ENCODE measurements at places on chromosomes 13 and 19.

DNA sequence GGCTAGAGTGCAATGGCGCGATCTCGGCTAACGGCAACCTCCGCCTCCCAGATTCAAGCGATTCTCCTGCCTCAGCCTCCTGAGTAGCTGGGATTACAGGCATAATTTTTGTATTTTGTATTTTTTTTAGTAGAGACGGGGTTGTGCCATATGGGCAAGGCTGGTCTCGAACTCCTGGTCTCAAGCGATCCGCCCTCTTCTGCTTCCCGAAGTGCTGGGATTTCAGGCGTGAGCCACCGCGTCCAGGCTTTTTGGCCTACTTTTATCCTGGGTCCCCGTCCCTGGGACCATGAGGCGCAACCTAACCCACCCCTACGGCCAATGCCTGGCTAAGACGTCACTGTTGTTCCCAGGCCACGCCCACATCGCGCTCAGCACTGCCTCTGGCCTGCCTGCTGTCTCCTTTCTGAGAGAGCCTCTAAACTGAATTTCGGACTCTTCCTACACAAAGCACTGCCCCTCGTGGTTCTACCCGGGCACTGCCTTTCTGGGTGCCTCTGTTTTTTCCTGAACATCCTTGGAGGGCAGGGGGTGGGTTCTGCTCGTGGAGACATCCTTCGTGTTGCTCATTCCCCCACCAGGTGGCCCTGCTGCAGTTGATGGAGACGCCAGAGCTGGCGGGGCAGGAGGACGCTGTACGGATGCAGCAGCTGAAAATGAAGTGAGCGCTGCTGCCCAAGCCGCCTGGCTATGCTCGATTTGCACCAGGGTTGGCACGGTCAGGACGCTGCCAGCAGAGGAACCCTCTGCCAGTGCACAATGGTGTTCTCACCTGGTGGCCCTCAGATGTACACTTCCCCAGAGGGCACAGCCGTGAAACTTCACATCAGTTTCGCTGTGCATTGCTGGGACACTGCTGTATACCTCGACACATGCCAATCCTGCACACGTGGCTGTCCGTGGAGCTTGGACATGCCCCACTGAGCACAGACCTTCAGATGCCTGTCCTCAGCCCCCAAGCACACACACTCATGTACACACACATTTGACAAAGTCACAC, 2.0 kb downstream of the REX1BD start:
- DNase-seq: no peak

GRCh38 chr19:39727070-39727800, 10.6 kb downstream of the CLC start:
- DNase-seq: no peak

DNA sequence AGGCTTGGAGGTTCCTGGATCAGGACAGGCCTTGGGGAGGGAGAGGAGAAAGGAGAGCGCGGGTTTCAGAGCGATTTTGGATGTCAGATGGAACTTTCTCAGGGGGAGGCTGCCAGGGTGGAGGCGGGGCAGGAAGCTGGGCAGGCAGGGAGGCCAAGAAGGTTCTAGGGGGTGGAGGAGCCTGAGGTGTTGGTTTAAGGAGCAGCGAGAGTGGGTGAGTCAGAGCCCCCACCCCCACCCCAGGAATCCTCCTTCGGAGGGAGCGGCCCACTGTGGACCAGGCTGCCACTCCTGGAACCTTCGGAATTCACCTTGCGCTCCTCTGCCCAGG, 15.9 kb upstream of the NOP53 start:
- DNase-seq: peak; percentile 41

- DNase-seq: no peak
These were observed 29.7 kb upstream of the ZNF681 start for GRCh38 chr19:23788411-23788810.

DNA sequence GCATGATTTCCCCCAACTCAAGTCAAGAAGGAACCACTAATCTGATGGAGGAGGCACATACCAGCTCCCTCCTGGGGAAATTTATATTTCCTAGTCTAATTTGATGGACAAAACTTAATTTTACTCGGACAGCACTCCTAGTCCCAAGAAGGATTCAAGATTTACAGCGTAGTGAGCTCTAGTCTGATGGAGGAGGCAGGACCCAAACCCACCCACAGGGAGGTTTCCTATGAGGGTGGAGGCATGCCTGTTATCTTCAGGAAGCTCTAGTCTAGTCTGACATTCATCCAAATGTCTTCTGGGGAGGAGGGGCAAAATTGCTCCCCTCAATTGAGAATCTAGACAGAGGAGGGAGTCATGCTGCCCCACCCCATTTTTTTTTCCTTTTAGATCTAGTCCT, 10.4 kb upstream of the BCL3 start:
- no peak for DNase-seq

- no peak for DNase-seq
These were observed 6.5 kb upstream of the CASP14 start for GRCh38 chr19:15042826-15043225.

DNA sequence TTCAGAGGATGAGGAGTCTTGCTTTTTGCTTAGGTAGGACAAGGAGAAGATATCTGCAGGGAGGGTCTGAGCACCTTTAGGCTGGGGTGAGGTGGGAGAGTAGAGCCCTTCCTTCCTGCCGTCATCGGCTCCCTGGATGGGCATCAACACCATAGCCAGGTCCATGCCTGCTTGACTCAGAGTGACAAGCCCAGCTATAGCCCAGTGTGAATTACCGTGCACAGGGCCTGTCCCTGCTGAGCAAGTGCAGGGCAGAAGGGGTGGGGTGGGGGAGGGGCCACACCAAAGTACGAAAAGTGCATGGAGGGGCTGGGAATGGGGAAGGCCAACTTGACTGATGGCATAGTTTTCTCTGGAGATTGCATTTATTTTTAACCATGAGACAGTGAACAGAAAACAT, 30.3 kb upstream of the RNF113B start:
- no peak for DNase-seq

DNA sequence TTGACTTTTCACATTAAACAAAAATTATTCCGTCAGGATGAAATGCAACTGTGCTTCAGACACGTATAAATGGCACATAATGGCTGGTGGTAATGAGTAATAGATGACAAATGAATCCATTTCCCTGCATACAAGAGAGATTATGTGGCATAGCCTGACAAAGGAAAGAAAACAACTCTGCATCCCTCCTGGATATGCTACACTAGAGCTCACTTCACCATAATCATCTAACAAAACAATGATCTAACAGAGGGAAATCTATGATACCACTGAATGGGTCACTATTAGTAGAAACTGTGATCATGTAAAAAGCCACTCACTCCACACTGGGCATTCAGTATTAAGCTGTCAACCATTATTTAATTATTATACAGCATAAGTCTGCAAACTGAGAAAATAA, 1498.4 kb downstream of the EFNB2 start:
- no peak for DNase-seq

- no peak for DNase-seq
These were observed 10.7 kb downstream of the ELF1 start for GRCh38 chr13:41008349-41008980.

GRCh38 chr13:102679449-102680132, 15.3 kb downstream of the METTL21C start:
- no peak for DNase-seq

- no peak for DNase-seq
These were observed 2.3 kb downstream of the PLPP2 start for GRCh38 chr19:288911-289310.

DNA sequence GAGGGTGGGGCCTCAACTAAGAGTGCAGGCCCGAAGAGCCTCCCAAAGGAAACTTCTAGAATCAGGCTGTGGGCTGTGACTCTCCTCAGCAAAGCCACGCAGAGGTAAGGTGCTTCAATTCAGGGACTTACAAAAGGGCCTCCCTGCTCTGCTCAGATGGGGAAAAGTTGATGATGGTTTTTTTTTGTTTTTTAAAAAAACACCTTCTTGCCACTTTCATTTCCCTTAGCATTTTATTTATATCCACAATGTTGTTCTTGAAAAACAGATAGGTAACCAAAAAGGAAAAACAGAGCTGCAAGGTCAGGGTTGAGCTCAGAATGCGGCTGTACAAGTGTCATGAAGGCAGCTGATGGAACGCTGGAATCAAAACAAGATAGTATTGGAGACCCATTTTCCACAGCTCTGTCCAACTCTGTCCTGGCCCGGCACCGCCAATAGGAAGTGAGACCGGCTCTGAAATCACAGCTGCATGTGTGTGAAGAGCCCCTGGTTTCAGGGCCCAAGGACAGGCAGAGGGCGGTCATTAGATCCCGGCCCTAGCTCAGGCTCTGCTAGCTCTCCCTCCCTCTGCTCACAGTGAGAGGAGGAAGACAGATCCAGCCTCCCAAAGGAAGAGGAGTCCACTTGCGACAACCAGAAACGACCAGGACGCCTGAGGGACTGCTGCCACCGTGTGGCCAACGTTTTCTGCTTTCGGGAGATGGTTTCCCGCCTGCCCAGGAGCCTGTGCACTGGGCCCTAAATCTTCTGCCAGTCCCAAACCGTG, 58.3 kb downstream of the KLF2 start:
- peak; percentile 60 for DNase-seq

GRCh38 chr19:13051557-13052165, 51.0 kb downstream of the LYL1 start:
- DNase-seq: no peak

- DNase-seq: no peak
These were observed 11.7 kb downstream of the RFX2 start for GRCh38 chr19:6098574-6098973.

- no peak for DNase-seq
These were observed 422 bp upstream of the ZNF575 start for GRCh38 chr19:43532571-43532961.

DNA sequence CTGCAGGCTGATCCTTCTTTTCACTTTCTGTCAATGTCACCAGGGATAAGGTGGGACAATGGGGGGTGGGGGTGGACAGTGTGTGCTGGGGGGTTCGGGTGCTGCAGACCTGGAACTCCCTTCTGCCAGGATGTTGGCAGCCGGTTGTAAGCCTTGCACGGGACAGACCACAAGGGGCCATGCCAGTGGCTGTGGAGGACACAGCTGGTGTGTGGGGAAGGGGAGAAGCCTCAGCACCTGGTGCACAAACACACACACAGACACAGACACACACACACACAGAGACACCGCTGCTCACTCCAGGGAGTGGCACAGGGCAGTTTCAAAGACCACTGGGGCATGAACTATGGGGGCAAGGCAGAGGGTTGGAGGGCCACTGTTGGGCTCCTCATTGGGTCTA, 3.6 kb downstream of the F2RL3 start:
- DNase-seq: no peak

DNA sequence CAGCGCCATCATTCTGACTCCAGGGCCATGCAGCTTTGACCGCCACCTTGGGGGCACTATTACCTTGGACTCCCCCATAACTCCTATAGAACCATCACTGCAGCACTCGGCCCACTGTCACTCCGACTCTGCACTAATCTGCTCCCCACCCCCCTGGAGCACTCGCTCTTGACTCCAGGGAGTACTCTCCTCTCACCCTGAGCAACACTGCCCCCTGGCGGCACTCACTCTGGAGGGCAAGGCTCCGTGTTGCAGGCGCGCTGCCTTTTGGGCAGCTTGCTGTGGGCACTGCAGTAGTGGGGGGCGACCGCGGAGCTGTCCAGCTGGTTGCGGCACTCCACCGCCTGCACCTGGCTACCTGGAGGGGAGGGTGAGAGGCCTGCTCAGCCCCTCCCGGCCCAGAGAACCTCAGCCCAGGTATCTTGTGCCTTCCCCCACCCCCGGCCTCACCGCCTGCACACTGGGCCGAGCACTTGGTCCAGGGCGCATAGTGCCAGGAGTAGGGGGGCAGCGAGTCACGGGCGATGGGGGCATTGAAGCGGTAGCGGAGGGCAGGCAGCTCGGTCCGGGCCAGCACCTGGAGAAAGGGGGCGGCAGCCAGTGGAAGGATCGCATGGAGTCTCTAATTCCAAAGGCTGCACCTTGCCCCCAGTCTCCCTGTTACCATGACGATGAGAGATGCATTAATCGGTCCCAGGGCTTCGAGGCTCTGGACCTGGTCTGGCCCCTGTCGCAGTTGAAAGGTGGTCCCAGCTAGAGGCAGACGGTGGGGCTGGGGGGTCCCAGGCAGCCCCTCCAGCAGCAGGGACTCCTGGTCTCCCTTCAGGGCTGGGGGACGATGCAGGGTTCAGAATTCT, 8.9 kb upstream of the MYO1F start:
- no peak for DNase-seq

DNA sequence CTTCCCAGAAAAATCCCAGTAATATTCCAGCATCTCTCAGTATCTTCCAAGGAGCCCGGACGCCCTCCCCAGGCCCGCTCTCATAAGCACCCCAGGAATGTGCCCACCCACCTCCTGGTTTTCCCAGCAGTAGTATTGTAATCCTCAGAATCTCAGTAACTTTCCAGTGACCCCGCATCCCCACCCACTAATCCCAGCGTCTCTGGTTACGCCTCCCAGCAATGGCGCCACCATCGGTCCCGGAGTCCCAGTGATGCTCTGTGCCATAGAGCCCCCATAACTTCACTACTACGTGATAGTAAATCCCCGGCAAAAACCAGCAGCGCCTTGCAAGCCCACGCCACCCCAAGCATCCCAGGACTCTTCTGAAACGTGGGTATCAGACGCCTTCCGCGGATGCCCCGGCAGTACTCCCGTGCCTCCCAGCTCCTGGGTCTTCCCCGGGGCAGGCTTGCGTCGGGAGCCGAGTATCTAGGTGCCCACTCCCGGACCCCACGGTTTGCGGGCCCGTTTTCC, 928 bp upstream of the PNPLA6 start:
- peak; percentile 73 for DNase-seq

- no peak for DNase-seq
These were observed 24.6 kb upstream of the CCDC124 start for GRCh38 chr19:17908244-17908643.

- no peak for DNase-seq
These were observed 61.1 kb upstream of the HMGB1 start for GRCh38 chr13:30526612-30527495.

GRCh38 chr13:111667757-111668156, 347.3 kb downstream of the TEX29 start:
- DNase-seq: no peak

- peak; percentile 39 for DNase-seq
These were observed 54.7 kb upstream of the WASF3 start for GRCh38 chr13:26502826-26503225.

GRCh38 chr19:53076984-53077383, 26.2 kb downstream of the ZNF160 start:
- DNase-seq: peak; percentile 20

GRCh38 chr13:50282016-50282415, 266.8 kb downstream of the KCNRG start:
- DNase-seq: no peak

DNA sequence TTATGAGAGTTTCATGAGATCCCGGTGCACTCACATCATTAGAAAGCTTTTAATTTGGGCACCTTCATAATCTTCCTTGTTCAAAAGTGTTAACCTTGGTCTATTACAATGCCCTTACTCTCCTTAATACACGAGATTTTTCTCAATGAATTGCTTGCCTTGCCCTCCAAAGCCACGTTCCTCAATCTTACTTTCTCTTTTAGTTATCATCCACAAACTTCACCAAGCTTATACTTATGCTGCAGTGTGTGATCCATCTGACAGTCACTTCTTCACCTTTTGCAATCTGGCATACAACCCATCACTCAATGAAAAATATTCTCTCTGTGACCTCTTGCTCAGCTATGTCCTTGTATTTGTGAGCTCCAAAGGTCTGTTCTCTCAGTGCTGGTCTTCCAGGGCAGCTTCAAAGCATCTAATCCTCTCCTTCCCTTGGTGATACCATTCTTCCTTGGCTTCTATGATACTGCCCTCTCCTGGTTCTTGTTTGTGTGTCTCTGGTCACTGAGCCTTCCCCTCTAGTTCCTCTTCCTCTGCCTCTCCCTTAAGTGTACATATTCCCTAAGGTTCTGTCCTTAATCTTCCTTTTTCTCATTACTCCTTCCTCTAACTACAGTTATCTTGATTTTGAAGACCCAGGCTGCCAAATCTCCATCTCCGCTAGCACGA, 202.2 kb upstream of the STARD13 start:
- DNase-seq: no peak

GRCh38 chr13:46142776-46143175, 37.9 kb upstream of the CPB2 start:
- no peak for DNase-seq
